Kidney tubule cell (primary cell): ENCODE measurements at places on chromosomes 6 and 20.
A peak's percentile ranks its signal among the peaks of the same experiment; 100 is the strongest.

DNA sequence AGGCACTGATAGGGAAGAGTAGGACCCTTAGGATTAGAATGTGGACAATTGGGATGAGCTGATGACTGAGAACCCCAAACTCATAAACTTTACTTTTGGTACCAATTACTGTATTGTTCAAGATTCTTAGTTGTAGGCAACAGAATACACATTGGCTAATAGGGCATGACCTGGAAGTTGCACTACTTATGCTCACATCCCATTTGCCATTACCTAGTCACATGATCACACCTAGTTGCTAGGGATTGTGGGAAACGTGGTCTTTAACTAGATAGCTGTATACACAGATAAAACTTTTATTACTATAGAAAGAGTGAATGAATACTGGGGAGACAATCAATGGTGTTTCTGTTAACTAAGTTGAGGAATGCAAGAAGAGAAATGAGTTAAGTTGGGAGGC, 113.4 kb upstream of the AKIRIN2 start:
- DNase-seq = no peak

DNA sequence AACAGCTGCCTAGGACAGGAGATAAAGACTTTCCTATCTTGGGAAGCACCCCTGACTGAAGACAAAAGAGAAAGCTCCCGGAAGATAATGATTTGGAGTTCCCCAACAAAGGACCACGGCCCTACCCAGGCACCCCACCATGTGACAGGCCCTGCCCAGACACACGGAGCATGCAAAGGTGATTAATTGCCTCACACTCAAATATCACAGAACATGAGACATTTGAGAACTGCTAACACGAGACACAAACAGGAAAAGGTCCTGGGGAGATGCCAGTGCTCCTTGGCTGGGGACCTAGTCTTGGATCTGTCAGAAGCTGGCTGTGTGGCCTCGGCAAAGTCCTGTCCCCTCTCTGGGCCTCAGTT, 82.5 kb upstream of the PTPN1 start:
- DNase-seq = no peak

DNA sequence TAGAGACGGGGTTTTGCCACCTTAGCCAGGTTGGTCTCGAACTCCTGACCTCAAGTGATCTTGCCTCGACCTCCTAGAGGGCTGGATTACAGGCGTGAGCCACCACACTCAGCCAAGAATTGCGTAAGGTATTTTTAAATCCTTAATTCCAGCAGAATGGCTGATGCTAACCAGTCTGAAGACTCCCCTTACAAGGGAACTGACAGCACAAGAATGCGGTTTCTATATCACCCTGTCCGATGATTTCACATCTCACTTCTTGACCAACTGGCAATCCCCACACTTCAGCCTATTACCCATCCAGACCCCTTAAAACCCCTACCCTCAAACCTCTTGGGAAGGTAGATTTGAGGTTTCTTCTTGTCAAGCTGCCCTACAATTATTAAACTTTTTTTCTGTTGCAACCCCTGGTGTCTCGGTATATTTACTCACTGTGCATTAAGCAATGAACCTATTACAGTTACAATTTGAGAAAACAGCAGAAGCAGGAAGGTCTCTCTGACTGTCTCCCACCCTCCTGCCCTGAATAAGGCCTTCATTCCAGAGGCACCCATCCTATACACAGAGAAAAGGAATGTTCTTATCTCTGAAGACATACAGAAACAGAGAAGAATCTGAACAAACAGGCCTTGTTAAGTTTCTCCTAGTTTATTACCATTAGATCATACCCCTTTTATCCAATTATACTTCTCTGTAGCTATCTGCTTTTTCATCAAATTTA, 164.9 kb downstream of the ARHGAP18 start:
- no peak for DNase-seq

DNA sequence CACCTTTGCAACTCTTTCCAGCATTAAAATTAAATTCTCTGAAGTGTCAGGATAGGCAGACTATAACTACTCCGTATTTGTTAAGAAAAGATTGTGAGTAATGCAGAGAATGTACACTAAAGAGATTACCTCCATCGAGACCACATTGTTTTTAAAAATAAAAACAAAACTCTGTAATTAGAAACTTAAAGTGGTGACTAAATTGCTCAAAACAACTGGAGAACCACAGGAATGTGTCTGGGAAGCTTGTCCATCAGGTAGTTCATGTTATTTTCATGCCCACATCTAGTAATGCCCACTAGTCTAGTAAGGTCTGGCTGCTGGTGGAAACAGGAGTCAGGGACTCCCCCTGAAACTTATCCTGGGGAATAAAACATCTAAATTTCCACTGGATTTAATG, 103.0 kb upstream of the FOXQ1 start:
- DNase-seq = peak; percentile 41

DNA sequence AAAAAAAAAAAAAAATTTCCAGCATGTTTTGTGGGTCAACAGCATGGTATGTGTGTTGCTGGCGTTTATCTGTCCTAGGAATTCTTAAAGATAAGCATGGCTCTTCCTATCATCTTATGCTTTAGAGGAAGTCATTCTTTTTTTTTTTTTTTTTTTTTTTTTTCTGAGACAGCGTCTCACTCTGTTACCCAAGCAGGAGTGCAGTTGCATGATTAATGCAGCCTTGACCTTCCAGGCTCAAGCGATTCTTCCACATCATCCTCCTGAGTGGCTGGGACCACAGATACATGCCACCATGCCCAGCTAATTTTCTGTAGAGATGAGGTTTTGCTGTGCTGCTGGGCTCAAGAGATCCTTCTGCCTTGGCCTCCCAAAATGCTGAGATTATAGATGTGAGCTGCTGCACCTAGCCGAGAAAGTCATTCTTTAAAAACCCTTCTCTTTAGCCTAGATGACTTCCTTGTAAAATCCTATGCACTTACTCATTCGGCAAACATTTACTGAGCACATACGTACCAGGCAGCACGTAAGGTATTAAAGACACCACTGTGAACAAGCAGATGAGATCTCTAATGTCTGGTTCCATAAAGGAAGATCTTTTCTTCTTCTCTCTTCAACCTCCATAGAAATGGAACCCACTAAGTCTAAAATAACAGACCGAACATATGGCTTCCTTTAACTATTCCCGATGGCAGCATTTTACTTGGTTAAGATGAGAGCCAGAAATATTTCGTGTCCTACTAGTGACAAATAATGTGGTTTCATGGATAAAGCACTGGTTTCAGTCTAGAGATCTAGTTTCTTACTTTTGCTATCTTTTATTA, 122.4 kb downstream of the RIN2 start:
- peak; percentile 96 for DNase-seq

- DNase-seq = peak; percentile 3
Observed at GRCh38 chr6:50185006-50185405, 135.3 kb upstream of the DEFB112 start.

DNA sequence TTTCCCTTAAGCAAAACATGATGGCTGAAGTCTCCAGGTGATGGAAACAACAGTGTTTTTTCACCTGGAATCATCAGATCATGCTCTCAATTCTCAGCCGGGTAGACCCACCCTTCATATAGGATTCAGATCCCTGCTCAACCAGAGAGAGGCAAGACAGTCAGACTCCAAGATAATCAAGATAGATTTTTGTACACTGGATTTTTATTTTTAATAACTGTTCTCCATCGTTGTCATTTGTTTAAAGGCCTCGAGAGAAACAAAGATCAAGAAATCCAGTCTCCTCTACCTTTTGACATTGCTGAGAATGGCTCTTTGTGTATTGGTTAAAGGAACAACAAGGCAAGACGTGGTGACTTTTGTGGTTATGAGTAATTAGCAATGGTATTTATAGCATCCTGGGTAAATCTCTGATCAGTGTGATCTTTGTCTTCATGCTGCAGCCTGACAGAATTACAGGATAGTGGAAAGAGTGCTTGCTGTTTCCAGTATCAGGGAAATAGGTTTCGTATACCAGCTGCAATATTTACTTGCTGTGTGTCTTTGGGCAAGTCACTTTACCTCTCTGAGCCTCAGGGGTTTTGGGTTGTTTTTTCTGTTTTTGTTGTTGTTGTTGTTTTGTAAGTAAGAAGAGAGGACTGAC, 29.9 kb downstream of the ID4 start:
- DNase-seq = peak; percentile 88

- no peak for DNase-seq
Observed at GRCh38 chr20:43571771-43572170, 12.9 kb downstream of the SGK2 start.

DNA sequence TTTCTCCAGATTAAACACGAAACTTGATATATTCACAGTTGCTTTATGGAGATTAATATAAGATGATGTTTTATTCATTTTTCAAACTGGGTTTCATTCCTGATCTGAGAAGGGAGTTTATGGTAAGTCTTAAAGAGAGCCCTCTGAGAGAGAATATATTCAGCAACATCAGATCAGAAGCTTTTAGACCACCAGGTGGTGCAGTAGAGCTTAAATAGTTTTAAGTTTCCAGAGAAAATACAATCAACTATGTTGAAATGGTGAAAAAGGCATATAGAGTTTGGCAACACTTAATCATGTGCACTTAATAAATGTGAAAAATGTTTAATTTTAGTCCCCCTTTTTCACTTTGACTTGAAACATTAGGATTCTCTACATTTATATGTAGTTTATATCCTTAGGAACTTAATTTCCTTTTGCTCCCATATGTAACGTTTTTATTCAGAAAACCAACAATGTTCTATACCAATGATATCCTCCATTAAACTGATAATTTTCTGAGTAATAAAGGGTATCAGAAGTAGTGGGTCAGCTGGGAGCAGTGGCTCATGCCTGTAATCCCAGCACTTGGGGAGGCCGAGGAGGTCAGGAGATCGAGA, 86.4 kb upstream of the CLDN20 start:
- DNase-seq = peak; percentile 69

DNA sequence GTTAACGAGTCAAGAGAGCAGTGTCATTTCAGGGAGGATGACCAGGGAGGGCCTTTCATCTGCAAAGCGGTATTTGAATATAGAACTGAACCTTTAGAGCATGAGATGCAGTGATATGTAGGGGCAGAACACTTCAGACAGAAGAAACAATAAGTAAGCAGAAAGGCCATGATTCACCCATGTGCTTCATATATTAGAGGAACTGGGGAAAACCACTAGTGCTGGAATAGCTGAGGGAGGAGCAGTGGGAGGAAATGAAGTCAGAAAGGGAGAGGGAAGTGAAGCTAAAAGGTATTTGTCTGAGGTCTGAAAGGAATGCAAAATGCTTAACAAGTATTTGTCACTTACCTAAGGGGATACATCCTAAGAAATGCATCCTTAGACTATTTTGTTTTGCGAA, 391.2 kb downstream of the ADGRB3 start:
- peak; percentile 98 for DNase-seq

- DNase-seq = no peak
Observed at GRCh38 chr20:48180618-48181017, 395.3 kb upstream of the SULF2 start.

- no peak for DNase-seq
Observed at GRCh38 chr20:59835057-59835447, 98.4 kb downstream of the SYCP2 start.

DNA sequence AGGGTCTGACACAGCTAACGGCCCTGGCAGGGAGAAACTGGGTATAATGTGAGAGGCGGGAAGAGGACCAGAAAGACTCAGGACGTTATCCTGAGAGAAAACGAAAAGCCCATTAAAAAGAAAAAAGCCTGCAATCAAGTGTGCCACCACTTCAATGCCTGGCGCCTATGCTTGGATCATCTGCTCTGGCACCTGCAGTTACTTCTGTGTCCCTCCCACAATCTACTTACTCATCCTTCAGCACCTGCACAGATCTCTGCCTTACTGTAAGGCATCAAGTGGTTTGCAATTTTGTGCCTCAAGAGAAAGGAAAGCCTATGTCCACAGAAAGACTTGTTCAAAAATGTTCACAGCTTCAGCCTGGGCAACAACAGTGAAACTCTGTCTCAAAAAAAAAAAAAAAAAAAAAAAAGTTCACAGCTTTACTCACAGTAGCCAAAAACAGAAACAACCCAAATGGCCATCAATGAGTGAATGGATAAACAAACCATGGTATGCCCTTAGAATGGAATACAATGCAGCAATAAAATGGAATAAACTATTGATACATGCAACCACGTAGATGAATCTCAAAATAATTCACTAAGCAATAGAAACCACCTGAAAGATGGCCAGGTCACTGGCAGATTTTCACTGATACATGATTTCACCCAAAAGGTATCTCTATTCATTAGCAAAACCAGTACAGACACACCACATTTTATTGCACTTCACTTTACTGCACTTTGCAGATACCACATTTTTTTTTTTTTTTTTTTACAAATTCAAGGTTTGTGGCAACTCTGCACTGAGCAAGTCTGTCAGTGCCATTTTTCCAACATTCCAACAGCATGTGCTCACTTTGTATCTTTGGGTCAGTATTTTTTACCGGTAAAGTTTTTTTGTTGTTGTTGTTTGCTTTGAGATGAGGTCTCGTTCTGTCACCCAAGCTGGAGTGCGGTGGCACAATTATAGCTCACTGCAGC, 48.6 kb downstream of the ABHD12 start:
- peak; percentile 56 for DNase-seq

GRCh38 chr20:56566621-56567020, 33.6 kb downstream of the FAM209B start:
- peak; percentile 3 for DNase-seq

- no peak for DNase-seq
Observed at GRCh38 chr6:20366082-20366830, 35.4 kb upstream of the E2F3 start.

GRCh38 chr20:25237610-25238318, 10.1 kb upstream of the PYGB start:
- peak; percentile 98 for DNase-seq
